Stimulated activated CD4-positive, alpha-beta T cell treated with anti-CD3 and anti-CD28 coated beads, Interleukin-1b, Interleukin-23, amount 100 ng/mL, for 1 hour (primary cell): ENCODE measurements at places on chromosomes 13 and 19.

- DNase-seq: no peak
These were observed 118.9 kb upstream of the UBL3 start for GRCh38 chr13:29969286-29969685.

- DNase-seq: no peak
These were observed 209.3 kb downstream of the LACC1 start for GRCh38 chr13:44088991-44089413.

DNA sequence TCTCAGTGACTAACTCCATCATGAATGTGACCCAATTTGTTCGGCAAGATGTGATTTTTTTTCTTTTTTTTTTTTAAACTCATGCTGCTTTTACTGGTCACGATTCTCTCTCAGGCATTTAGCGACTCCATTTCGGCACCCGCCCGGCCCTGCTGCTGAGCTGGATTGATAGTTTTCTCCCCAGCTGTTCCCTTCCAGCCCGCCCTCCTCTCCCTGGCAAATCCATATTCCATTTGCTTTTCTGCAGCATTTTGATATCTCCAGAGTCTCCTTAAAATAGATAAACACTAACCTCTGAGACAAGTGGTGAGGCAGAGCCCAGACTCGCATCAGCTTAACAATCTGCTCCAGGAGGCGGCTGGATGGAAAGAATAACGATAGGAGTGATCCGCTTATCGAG lies 55.5 kb upstream of the KATNAL1 start:
- no peak for DNase-seq

GRCh38 chr13:32170841-32171240 lies 139.3 kb downstream of the FRY start:
- DNase-seq: no peak
